ENCODE measurements at places on chromosomes 11 and 22.
A peak's percentile ranks its signal among the peaks of the same experiment; 100 is the strongest.

DNA sequence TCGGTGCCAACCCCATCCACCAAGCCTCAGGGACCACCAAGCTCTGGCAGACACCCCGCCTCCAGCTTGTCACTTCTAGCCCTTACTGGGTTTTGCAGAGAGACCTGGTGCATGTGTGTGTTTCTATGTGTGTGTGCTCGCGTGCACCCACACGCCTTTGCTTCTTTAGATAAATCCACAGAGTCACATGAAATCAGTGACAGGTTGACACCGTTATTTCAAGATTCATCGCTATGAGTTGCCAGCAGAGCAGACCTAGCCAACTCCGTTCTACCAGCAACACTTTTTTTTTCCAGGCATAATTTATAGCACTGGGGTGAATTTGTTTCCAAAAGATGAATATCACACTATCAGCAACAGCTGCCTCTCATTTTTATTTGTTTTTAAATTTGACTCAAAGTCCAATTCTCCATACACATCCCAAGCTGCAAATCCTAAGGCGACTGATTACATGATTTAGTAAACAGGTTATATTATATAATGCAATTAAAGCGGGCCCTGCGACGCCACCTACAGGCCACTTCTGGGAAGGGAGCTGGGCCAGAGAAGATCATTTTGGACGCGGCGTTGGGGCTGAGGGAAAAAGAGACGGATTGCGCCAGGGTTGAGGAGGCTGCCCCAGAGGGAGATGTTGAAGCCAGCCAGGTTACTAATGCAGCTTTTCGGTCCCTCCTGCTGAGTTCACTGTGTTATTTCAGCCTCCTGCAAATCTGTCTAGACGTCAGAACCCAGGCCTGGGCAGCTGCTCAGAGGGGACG, 150.5 kb downstream of the FEZ1 start:
- peak; percentile 45 for DNase-seq

- no peak for DNase-seq
Observed at GRCh38 chr22:25478528-25478927, 85.9 kb upstream of the GRK3 start.

- DNase-seq: no peak
Observed at GRCh38 chr22:35660291-35661127, 12.3 kb downstream of the APOL6 start.

- DNase-seq: no peak
Observed at GRCh38 chr11:42620796-42621195, 691.0 kb upstream of the API5 start.

- DNase-seq: no peak
Observed at GRCh38 chr22:47201186-47201995, 438.9 kb downstream of the TBC1D22A start.

Data from activated T-cell treated with anti-CD3 and anti-CD28 coated beads, Interleukin-2, amount 50 U/mL, for 72 hours (primary cell).